Activated T-cell treated with anti-CD3 and anti-CD28 coated beads, Interleukin-2, amount 50 U/mL, for 1 hour (primary cell): ENCODE measurements at places on chromosomes 7 and 10.

DNA sequence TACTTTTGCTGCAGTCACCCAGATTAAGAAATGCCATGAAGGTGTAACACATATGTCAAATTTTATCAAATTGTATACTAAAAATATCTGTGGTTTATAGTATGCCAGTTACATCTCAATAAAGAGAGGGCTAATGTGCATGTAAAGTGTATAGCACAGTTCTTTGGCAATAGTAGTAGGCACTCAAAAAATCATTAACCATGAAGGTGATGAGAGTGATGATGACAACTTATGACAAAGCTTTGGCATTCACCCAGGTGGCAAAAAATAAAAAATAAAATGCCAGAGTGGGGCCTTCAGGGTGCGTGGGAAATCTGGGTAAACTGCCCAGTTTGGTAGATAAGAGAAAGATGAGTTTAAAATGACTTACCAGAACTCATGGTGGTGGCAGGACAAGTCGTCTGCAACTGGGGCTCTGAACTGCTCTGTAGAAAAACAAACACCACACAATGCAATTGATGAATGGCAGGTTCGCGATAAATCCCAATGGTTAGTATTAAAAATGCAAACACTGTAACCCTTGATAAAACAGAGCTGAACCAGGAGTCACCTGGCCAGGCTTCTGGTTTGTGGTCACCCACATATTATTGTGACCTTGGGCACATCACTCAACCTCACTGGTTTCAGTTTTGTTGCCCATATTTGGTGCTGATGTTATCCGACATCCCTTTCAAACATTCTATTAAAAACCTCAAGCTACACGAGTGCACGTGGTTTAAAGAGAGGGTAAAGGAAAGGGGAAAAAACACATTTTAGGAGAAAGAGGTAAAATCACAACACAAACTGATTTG, 120.2 kb downstream of the SORBS1 start:
- DNase-seq: no peak

- DNase-seq: no peak
These were observed 1.9 kb downstream of the SCART1 start for GRCh38 chr10:133455611-133456031.

DNA sequence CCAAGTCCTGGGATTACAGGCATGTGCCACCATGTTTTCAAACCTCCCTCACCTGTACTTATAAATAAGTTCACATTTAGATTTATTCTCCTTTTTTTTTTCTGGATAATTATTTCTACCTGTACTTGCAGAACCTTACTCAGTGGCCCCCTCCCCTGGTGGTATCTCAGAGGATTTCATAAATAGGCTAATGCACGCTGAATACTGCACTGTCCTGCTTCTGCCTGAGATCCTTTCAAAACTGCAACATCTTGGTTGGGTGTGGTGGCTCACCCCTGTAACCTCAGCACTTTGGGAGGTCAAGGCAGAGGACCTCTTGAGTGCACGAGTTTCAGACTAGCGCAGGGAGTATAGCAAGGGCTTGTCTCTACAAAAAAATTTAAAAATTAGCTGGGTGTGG, 4.6 kb upstream of the BLVRA start:
- no peak for DNase-seq

GRCh38 chr10:56370217-56371113, 9.4 kb upstream of the ZWINT start:
- no peak for DNase-seq

DNA sequence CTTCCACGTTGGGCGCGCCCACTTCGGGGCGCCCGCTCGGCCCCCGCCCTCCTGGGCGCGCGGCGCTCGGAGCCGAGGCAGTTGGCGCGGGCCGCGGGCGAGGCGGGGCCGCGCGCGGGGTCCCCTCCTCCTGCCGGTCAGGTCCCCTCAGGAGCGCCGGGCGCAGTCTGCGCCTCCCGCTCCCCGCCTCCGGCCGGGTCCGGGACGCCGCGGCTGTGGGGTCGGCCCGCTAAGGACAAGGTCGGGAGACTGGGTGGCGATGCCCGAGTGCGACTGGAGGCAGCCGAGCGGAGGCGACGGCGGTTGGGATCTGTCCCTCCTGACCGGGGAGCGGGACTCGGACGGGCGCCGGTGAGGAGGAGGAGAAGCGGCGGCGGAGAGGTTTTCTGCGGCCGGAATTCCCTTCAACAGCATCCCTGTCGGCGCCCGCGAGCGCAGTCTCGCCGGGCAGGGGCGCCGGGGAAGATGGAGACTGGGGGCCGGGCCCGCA, at the start of gene ATRNL1:
Gene ATRNL1 (plus strand): TSS at position 80 of the 490 bp plus-strand sequence. CDS start 386 bp downstream, at position 466.
- no peak for DNase-seq

DNA sequence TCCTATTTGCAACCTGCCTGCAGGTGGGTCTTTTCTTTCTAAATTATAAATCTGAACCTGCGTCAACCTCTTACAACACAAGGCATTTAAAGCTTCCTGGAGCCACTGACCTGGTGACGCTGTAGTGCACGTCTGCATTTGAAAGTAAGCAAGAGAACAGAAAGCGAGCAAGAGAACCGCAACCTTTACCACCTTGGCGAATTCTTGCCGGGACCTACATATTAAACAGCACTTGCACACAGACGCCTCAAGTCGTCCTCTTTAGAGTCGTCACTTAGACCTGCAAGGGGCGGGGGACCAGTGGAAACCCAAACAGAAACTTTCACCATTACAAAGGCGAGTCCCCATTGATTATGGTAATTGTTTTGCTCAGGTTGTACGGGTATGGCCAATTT, 9.5 kb downstream of the GLI3 start:
- DNase-seq: no peak

DNA sequence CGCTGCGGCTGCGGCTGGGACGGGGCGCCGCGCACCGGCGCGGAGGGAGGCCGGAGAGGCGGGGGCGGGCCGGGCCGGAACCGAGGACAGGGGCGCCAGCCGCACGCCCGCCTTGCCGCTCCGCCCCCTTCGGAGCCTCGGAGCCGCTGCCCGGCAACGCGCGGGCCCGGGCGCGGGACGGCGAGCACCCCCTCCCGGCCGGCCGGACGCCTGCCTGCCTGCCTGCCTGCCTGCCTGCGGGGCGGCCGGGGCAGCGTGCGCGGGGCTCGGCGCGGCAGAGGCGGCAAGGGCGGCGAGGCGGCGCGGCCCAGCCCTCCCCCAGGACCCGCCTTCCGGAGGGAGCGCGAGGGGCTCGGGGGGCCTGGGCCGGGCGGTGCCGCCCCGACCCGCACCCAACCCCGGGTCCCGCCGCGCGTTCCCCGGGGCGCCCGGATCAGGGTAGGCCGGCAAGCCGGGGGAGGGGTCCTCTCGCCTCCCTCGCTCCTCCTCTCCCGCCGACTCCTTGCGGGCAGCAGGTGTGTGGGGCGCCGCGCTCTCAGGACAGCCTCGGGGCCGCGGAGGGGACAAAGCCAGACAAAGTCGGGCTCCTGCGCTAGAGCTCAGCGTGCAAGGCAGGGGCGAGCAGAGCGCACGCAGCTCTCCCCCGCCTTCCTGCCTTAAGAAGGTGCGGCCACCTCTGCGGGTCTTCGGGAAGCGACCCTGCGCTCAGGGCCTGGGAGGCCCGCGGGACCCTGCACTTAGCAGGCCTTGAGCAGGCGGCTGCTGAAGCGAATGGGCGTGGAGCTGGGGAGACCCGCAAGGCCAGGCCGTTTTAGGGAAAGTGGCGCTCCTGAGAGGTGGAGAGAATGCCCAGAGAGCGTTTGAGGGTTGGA, at the start of gene KIAA1549:
Gene KIAA1549 (minus strand): TSS at position 58 of the 872 bp plus-strand sequence. CDS start 120 bp downstream, outside the sequence.
- peak; percentile 63 for DNase-seq

GRCh38 chr7:34747867-34748727, 90.1 kb downstream of the NPSR1 start:
- no peak for DNase-seq

GRCh38 chr7:144672869-144673268, 163.0 kb downstream of the TPK1 start:
- no peak for DNase-seq

- DNase-seq: no peak
These were observed 2.4 kb downstream of the RASGEF1A start for GRCh38 chr10:43264344-43264964.

DNA sequence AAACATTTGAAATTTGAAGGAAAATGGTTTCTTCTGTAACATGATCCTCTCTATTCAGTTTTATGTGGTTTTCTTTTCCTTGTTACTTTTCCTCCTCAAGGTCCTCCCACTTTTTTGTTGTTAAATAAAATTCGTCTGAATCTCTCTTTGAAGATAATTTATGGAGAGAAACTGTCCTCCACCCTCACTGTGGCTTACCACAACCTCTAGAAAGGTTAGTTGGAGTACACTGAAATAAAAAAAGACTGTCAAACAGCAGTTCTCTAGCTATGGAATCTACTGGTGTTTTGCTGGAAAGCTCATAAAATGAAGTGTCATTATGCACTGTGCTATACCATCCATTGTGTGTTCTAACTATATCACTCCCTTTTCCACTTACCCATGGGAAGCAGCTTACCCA, 189.4 kb downstream of the HDAC9 start:
- DNase-seq: no peak
